GM19239 (cell line): ENCODE measurements at places on chromosomes 7 and 10.

- no peak for DNase-seq
Measured at GRCh38 chr7:91628742-91629141, 251.8 kb downstream of the MTERF1 start.

DNA sequence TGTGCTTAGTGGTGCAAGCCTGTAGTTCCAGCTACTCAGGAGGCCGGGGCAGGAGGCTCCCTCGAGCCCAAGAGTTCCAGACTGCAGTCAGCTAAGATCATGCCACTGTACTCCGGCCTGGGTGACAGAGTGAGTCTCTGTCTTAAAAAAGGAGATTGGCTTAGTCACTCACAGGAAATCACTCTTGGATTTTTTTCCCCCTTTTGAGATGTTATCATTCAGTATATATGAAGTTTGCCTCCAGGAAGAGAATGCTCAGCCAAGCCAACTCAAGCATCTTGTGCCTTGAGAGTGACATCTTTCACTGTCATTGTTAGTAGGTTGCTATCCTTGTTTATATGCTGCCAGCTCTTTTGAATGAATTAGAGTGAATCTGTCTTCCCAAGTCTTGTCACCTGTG is 28.0 kb downstream of the NIPSNAP2 start:
- no peak for DNase-seq

GRCh38 chr7:140425718-140426117 is 21.9 kb downstream of the RAB19 start:
- no peak for DNase-seq

- no peak for DNase-seq
Measured at GRCh38 chr7:77950548-77950947, 152.0 kb downstream of the PHTF2 start.

DNA sequence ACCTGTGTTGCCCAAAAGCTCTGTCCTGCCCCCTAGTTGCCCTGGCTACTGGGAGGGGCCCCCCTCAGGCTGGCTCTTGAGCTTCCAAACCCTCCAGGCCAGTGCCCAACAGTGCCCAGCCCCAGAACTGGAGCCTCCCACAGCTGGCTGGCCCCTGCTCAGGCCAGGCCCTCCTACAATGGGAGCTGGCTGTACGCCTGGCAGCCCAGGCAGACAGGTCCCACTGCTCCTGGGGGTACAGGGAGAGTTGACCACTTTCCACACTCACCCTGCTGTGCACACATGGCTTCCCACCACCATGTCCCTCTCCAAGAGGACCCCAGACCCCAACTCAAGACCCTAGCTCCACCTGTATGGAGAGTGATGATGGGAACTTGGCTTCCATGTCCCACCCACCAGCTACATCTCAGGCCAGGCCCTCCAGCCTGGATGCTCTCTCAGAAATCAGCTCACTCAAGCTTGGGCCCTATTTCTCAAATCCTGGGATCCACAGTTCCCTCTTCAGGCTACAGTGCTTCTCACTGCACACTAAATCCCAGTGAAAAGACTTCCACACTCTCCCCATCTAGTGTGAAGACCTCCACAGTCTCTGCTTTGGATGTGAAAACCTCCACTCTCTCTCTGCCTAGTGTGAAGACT is 92.6 kb downstream of the OAT start:
- DNase-seq: no peak

GRCh38 chr10:28200775-28201174 is 102.1 kb downstream of the MPP7 start:
- DNase-seq: no peak

DNA sequence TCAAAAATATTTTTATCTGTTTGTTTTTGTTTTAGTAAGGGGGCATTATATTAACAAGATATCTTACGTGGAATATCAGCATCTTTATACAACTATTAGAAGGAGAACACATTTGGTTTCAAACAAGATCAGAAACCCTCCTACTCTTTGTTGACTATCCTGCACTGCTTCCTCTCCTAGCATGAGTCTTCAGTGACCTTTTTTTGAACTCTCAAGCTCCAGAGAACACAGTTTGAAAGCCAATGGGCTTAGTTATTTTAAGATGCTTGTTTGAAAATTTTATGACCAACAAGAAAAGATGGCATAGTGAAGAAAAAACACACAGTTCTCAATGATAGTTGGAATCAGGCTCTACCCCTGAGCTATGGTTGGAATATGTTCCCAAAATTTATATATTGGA is 37.2 kb upstream of the RTKN2 start:
- no peak for DNase-seq

DNA sequence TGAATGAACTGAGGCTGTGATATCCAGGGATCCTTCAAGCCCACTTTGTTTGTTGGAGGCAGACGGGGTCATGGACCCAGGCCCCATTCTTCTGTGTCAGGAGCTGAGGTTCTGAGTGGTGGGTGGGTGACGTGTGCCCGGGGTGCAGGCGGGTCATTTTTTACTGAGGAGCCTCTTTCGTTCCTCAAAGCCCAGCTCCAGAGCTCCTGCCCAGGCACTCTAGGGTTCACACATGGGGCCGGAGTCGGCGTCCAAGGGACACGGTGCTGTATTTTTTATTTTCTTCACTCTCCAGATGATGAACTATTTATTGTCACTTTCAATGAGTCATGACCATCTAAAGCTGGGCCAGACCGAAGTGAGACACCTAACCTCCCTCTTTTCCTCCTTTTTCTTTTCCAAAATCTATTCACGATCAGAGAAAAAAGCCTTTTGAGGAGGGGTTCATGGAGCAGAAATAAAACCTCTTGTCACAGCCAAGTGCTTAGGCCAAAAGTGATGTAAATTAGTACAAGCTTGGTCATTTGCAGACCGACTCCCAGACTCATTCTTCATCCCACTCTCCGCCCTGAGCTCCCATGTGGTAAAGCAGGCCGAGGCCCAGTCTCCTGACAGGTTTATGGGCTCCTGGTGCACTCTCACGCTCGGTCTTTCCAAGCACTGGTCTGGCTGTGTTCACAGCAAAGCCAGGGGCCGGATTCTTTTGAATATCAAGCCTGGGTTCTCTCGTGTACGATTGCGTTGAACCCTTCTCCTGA is 41.4 kb upstream of the PITRM1 start:
- no peak for DNase-seq

GRCh38 chr10:49567810-49568209 is 28.9 kb upstream of the ERCC6 start:
- no peak for DNase-seq

GRCh38 chr10:71268758-71269157 is 50.3 kb upstream of the SLC29A3 start:
- no peak for DNase-seq

DNA sequence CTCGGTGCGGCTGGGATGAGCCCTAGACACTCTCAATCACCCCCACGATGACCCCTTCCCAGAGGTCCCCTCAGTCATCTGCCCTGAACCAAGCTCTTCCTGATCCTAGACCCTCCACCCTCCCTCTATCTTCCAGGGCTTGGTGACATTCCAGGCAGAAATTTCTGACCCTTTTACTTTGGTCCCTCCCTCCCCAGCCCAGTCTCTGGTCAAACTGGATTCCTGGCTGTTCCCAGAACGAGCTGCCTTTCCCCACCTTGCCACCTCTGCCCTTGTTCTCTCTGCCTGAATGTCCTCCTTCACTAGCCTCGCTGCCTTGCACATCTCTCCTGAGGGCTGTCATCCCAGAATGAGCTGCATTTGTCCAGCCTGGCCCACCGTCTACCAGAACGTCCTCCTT is 1.3 kb upstream of the CLDN4 start:
- DNase-seq: no peak

DNA sequence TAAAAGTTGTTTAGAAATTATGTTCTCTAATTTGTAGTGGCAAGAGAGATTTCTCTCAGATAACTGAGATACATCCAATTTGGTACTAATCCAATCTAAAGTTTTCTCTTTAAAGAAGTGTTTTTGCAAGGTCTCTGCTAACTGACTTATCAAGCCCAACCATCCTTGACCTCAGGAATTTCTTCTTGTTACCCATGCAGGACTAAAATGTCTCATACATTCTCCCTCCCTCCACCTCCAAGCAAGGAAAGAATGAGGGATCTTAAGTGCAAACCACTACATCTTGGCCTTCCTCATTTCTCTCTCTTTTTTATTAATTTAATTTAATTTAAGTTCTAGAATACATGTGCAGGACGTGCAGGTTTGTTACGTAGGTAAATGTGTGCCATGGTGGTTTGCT is 12.8 kb downstream of the NRAP start:
- no peak for DNase-seq

DNA sequence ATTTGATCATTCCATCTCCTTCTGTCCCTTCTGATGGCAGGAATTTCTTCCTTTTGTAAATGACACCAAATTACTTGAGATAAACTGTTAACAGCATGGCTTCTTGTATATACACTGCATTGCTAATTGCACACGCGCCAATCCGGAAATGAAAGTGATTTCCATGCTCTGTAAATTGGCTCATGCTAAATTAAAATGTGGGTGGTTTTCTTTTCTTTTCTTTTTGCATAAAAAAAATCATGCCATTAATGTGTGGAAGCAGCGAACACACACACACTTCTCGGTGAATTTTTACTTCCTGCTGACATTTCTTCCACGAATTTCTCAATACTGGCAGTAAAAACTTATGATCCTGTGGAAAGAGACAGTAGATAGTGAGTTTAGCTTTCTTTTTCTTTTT is 123.1 kb upstream of the CCDC6 start:
- no peak for DNase-seq

DNA sequence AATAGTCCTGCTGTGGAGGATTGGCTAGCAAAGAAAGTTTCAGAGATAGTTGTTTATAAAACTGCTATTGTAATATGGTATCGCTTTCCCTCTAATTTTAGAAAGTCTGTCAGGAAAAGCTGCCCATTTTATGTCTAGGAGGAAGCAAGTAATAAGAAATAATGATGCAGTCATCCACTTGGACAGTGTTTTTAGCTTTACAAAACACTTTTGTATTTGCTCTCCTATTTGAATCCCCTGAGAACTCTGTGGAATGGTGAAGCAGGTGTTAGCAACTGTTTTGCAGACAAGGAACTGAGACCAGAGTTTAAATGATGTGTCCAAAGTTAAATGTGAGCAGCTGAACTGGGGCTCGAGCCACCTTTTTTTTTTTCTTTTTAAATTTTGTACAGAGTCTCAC is 455.8 kb downstream of the XPNPEP1 start:
- no peak for DNase-seq

DNA sequence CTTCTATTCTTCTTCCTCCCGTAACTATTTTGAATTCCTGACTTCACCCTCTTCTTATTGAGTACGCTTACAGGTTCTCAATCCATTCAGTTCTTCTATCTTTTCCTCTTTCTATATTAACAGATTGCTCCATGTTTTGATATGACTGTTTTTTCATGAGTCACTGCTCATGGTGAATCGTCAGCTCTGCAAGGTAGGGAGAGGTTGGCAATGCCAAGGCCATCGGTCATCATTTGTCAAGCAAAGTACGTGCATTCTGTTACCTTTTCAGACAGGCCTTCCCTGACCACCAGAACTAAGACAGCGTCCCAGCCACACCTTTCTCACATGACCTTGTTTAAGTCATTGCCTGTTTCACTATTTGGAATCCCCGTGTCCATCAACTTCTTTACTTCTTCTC is 1001.9 kb upstream of the SORCS1 start:
- DNase-seq: no peak

GRCh38 chr7:50662996-50663395 is 97.8 kb upstream of the DDC start:
- DNase-seq: no peak

DNA sequence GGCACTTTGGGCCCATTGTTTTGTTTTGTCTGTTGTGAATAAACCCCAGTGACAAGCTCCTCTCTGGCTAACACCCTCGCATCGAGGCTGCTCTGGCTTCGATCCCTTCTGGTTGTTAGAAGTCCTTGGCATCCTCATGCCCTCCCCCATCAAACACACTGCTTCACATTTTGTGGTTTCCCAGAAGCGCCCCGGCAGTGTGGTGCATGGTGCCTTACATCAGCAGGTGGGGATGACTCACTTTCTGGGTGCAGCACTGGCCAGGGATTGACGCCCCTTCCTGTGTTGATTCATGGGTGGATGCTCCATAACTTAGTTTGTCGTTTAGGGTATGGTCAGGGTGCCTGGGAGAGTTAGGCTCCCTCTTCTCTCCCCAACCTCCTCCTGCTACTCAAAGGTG is 51.4 kb downstream of the PLPP4 start:
- DNase-seq: no peak

- no peak for DNase-seq
Measured at GRCh38 chr7:25952261-25953057, 199.5 kb upstream of the NFE2L3 start.

- no peak for DNase-seq
Measured at GRCh38 chr7:10662491-10662890, 311.2 kb upstream of the PHF14 start.

GRCh38 chr10:58241346-58241745 is 26.3 kb downstream of the IPMK start:
- no peak for DNase-seq

DNA sequence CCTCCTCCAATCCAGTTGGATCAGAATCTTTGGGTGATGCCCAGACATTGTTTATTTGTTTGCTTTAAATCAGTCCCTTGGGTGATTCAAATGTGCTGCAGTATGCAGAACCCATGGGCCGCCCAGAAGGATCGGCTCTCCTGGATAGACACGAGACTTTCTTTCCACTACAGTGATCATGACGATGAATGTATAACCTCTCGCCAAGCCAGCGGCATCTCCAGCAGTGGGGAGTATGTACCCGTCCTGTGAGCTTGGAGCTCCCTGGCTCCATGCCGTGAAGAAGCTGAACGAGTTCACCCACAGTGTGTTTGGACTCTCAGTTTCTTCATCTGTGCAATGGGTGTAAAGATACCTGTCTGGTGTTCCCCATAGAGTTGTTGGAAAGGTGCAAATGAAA is 162.3 kb downstream of the CAMK1D start:
- DNase-seq: no peak

- DNase-seq: no peak
Measured at GRCh38 chr7:45543473-45543872, 30.7 kb upstream of the ADCY1 start.

DNA sequence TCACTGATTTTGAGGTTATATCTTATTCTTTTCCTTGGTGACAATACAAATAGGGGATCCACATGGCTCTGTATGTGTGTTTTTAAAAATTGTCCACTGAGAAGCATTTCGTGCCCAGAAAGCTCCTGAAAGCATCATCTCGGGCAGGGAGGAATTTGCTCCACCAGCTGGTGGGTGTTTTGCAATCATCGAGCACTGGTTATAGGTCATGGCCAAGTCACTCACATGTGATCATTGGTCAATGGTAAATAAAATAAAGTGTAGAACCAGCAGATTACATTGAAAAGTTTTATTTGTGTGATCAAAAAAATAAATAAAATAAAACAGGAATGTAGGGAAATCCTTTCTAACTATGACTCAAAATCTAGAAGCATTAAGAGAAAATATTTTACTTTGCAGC is 23.0 kb upstream of the SNX13 start:
- DNase-seq: no peak

- no peak for DNase-seq
Measured at GRCh38 chr10:106947643-106948042, 216.9 kb downstream of the SORCS1 start.
